Placental epithelial cell (primary cell): ENCODE measurements at places on chromosomes 2 and 18. TPM values are rescaled to one million over a fixed set of nuclear protein-coding genes. Genes with fewer than 3 reads are reported as not detected.

MRO gene
- total RNA-seq, result not detected in 2 replicates

AMMECR1L gene
- total RNA-seq, result 13.3 and 22.0 TPM in 2 replicates

NT5DC4 gene
- total RNA-seq, result not detected in 2 replicates

TEX44 gene
- total RNA-seq, result not detected in 2 replicates

USP40 gene
- 44.0 and 47.7 TPM in 2 replicates for total RNA-seq

AMER3 gene
- not detected in 2 replicates for total RNA-seq

DAW1 gene
- total RNA-seq, result 12.6 and 17.2 TPM in 2 replicates
